Neural crest cell (in vitro differentiated cells): ENCODE measurements at places on chromosomes 2 and 18. TPM values are rescaled to one million over a fixed set of nuclear protein-coding genes. Genes with fewer than 3 reads are reported as not detected.

The ITPRID2 gene
- total RNA-seq = 115 and 133 TPM in 2 replicates

The SIX3 gene
- not detected in 2 replicates for total RNA-seq

GRCh38 chr2:178258916-178259315 lies 64.6 kb downstream of the OSBPL6 start:
- DNase-seq = no peak

DNA sequence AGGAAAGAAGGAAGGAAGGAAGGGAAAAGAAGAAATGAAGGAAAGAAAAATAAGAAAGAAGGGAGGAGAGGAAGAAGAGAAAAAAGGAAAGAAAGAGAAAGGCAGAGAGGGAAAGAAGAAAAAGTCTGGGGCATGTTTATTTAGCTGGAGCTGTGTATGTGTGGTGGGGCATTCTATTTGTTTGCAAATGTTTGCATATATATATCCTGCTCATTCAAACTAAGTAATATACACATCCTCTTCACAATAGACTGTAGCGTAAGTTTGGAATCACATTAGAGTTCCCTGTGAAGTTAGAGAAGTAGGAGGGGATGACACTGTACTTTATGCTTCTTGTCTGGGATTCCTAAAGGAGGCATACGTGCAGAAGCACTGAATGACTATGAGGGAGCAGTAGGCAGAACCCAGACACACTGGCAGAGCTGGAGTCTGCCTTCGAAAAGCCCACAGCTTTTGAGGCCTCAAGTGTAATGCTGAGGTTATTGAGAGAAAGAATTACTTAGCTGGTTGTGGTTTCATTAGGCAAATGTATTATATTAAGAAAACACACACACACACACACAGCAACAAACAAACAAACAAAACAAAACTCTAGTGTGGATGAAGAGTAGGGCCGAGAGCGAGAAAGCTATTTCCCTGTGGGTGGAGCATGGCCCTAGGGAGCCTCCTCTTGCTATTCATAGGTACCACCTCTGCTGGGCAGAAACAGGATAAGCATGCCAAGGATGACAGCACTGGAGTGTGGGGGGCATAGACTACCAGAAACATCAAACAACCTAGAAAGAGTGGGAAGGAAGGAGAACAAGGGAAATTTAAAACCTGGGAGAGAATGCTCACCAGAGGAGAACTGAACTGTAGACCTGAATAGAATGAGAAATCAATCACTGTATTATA lies 905.1 kb upstream of the NXPH2 start:
- DNase-seq = no peak

The CRYGD gene
- not detected in 2 replicates for total RNA-seq

GRCh38 chr2:220569112-220569897 lies 941.9 kb downstream of the SLC4A3 start:
- DNase-seq = no peak

DNA sequence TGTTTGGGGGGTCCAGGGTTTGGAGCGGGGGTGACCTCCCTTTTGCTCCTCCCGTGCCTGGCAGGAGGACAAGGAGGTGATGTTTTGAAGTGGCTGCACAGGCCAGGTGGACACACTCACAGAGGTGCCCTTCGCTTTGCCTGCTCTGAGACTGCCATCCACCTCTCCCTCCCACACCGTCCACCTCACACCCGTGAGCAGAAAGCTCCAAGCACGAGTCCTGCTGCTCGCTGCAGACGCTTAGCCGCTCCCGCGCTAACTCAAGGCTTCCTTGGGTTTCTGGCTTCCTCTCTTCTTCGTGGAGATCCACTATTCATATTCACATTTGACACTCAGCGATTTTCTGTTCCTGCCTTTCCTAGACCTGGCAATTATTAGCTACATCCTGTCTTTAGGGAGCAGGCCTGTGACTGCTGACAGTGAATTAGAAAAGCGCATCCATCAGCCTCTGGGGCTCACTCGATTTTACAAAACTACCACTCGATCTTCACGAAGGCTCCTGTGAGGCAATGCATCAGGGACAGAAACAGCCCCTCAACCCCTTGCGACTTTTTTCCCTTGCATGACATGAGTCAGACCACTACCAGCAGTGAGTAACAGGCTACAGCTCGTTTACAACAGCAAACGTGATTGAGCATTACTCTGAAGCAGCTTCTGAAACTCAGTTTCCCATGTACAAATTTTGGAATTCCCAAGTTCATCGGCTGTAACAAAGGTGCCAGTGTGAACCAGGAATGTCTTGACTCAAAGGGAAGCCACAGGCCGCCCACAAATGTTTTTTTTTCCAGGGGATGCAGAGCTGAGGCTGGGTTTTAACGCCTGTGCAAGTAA lies 238.7 kb upstream of the SOX11 start:
- DNase-seq = no peak

DNA sequence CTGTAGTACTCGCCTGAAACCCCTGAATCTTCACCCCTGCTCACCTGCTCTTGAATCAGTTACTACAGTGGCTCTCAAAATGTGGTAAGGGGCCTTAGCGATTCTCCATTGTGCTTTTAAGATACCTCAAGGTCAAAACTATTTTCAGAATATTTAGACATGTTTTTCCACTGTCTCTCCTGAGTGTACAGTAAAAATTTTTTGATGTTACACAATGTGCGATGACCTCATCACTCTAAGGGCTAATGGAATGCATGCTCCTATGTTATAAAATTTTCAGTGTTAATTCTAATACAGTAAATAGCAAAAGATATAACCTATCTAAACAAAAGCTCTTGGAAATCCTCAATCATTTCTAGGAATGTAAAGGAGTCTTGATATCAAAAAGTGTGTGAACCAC lies 336.9 kb upstream of the PKDCC start:
- DNase-seq = no peak

- DNase-seq = no peak
Measured at GRCh38 chr2:101130081-101130480, 21.1 kb downstream of the TBC1D8 start.
